ENCODE measurements at places on chromosomes 2 and 18.
A peak's percentile ranks its signal among the peaks of the same experiment; 100 is the strongest.

GRCh38 chr18:78562531-78562961, 417.1 kb upstream of the SALL3 start:
- DNase-seq: no peak

- no peak for DNase-seq
These were observed 39.8 kb downstream of the SLC66A2 start for GRCh38 chr18:79911344-79912270.

GRCh38 chr2:101753720-101754490, 56.4 kb downstream of the MAP4K4 start:
- no peak for DNase-seq

DNA sequence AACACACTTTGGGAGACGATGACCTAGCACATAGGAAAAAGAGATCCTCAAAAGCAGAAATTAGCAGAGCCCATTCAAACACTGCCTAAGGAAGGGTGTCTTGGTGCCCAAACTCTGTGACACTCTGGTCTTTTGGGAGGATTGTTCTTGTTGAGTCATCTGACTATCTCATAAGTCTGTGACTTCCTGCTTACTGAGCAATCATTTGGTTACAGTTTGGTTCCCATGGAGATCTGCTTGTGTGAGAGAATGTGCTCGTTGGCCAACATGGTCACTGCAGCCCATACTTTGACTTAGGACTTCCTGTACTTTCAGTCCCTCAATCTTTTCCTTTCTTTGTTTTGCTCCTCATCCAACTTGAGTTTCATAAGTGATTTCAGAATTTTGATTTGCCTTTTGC, 602.9 kb downstream of the NYAP2 start:
- no peak for DNase-seq

GRCh38 chr2:168460571-168460970, 4.5 kb downstream of the CERS6 start:
- no peak for DNase-seq

GRCh38 chr2:28340312-28341202, 52.1 kb upstream of the FOSL2 start:
- no peak for DNase-seq

- no peak for DNase-seq
These were observed 20.0 kb downstream of the VAPA start for GRCh38 chr18:9933865-9934264.

DNA sequence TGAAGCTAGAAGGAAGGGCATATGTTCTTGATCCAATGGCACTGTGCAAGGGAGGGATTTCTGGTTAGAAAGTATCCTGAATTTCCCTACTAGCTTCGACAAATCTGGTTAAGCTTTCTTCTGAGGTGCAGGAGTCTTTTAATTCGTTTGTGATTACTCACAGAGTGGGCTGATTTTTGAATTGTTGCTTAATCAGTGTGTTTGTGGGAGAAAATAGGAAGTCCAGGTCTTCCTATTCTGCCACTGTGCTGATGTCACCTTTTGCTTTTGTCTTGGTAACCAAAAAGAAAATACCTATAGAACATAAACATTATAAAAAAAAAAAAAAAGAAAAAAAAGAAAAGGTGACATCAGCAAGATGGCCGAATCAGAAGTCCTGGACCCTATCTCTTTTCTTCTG, 1008.6 kb downstream of the TSN start:
- no peak for DNase-seq

DNA sequence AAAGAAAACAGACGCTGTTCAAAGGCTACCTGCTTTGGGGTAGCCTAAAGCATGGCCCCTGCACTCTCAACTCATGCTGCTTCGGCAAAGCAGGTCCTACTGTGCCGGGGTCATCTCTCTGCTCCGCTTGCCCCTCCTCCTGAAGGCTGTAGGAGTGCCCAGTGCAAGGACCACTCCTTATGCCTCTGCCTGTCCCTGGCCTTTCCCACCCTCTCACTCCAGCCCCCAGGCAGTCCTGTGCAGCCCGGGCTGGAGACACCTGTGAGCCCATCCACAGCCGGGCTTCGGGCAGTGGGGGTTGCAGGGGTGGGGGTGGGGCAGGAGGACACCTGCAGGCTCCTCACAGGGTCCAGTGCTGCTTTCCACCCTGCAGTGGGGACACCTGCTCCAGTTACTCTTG, 69.1 kb downstream of the ACKR3 start:
- DNase-seq: no peak

- DNase-seq: no peak
These were observed 241.5 kb upstream of the GCFC2 start for GRCh38 chr2:75952173-75952572.

DNA sequence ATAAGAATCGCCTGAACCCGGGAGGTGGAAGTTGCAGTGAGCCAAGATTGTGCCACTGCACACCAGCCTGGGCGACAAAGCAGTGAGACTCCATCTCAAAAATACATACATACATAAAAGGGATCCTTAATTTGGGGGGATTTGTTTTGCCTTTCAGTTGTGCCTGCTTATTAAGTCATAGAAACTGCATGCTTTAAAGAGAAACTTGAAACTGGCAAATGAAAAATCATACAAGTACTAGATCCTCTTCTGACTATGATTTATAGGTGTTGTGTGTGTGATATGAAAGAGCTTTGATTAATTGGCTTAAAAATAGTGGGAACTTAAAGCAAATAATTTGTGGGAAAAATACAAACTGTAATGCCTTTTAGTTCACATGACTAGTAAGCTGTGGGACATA, 963.7 kb downstream of the CNTNAP5 start:
- no peak for DNase-seq

- no peak for DNase-seq
These were observed 437.3 kb downstream of the ZNF521 start for GRCh38 chr18:24914685-24915084.

DNA sequence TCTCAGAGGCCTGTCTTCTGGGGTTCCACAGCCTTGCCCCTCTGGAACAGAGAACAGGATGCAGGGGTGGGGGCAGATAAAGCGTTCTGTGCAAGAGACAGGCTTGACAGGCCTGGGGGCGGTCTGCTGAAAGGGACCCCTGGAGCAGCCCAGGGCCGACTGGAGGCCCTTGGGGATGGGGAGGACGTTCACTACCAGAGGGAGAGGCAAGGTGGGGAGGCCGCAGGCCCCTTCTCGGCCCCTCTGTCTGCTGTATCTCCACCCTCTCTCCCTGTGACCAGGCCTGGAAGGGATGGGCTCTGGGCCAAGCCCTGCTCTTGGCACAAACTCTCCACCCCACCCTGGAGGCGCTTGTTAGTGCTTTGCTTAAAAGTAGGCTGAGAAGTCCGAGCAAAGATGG, 27.3 kb upstream of the INHBB start:
- DNase-seq: no peak

DNA sequence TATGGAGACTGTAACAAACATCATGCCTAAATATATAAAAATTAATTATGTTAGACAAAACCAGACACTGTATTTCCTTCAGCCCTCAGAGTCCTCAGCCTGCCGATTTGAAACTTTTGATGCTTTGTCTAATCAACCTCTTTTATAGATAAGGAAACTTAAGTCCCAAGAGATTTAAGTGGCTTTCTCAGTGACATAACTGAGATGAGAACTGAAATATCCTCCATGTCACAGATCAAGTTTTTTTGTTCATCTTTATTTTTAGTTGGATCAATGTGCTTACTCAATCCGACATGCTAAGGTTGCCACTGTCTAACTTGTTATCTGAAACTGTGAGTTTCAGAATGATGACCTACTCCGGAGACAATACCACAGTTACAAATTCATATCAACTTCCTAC, 72.3 kb downstream of the BARD1 start:
- DNase-seq: no peak

DNA sequence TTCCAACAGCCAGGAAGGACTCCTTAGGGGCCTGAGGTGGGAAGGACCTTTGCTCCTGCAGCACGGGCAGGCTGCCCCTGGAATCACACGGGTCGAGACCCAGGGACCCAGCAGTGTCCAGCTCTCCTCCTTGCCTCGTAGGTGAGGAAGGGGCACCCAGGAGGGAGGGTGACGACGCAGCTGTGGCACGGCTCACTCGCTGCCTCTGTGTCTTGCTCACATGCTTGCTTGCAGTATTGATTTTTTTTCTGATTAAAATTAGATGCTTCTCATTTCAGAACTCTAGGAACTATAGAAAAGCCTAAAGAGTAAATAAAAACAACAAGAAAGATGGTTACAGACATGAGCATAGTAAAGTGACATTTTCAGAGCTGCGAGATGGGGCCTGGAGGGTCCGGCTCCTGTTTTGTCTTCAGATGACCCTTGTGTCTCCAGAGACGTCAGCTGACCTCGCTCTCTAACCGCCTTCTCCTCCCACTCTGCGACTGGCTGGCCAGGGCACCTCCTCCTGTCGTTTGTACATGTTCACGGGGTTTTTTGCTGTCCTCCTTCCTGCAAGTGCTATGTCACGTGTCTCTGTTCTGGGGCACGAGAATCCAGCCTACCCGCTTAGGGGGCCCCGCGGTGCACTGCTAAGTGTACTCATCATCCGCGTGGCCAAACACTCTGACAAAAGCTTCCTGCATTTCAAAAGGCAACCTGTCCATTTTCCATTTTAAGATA, 65.7 kb upstream of the ZNF236 start:
- DNase-seq: no peak

GRCh38 chr18:55500316-55501086, 87.5 kb downstream of the TCF4 start:
- no peak for DNase-seq

DNA sequence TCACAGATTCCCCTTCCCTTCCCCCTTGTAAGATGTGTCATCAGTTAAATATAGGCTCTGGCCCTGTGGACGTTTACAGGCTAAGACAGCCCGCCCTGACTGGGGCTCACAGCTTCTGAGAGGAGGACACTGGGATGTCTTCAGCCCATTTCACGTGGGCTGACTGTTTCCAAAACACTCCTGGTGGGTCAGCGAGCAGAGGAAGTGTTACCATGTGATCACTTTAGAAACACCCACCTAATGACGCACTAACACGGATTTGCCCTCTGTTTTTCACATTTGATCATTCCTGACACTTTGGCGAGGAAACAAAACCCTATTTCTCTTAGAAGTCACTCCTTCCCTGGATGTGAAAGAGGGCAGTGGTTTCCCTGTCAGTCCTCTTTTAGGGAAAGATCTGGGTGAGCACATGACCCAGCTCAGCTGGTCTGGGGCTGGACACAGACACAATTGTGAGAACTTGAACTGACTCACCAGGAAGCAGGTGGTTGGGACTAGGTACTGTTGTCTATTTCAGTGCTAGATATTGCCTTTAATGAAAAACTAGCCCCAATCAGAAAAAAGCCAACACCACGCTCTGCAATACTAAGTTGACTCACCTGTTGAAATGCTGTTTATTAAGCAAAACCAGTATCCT, 38.8 kb downstream of the BMP10 start:
- DNase-seq: no peak

DNA sequence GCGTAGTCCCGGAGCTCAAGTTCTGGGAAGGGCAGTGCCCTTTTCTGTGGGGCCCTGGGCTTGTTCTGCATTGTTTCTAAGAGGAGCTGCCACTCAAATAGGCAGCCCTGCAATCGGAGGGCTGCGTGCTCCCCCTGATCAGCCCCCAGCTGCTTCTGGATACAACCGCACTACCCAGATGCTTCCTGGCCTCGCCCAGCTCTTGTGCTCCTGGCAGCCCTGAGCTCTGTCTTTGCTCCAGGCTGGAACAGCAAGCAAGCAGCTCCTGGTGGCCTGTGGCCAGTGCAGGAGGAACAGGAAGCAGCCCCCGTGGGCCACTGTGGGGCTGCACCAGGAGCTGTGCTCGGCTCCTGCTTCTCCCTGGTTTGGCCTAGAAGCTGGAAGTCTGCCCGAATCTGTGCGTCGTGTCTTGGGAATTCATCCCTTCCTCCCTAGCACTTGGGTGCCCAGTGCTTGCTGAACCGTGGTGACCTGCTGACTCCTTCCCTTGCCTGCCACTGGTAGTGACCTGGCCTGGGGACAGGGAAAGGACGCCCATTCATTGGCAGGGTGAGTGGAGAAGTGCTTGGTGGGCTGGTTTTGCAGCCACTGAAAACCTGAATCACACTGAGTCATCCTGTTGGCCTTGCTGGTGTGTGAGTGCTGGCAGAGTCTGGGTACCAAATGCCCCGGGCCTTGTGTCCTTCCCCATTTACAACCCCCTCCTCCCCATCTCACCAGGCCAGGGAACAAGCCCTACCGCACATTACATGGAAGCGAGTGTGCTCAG, 27.3 kb upstream of the NTSR2 start:
- DNase-seq: no peak

DNA sequence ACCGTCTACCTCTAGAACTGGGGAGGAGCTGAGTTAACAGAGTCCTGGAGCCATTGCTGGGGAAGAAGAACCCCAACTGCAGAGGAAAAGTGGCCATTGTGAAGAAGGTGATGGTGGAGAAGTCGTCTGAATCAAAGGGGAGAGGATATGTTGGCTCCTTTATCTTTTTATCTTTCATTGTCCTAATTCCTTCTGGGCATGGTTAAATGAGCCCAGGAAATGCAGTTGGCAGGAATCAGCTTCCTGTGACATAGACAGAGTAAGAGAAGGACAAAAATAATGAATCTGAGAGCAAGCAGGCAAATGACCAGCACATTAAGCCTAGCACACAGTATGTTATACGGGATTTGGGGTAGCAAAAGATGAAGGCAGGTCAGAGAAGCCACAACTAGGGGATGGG, 16.0 kb upstream of the ACTR3 start:
- no peak for DNase-seq

- peak; percentile 44 for DNase-seq
These were observed at the start of gene SLC9A4 for GRCh38 chr2:102473020-102473419. Gene SLC9A4, plus strand, starts transcription at chr2:102473226. Its CDS starts 534 bp downstream, at chr2:102473760.

DNA sequence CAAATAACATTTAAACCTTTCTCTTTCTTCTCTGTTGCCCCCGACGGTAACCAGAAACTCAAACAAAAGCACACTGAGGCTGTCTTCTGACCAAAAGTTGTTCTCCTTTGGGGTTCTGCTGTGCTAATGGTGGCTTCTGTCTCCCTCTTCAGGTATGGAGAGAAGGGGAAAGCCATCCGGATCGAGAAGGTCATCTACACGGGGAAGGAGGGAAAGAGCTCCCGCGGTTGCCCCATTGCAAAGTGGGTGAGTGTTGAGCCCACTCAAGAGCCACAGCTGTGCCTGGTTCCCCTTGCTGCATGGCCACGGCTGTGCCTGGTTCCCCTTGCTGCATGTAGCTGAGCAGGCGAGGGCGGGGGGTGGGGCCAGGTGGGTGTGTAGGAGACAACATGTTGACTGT, 67.4 kb downstream of the BOLA3 start:
- DNase-seq: no peak

- no peak for DNase-seq
These were observed 92.2 kb upstream of the ASAP2 start for GRCh38 chr2:9114458-9114857.

DNA sequence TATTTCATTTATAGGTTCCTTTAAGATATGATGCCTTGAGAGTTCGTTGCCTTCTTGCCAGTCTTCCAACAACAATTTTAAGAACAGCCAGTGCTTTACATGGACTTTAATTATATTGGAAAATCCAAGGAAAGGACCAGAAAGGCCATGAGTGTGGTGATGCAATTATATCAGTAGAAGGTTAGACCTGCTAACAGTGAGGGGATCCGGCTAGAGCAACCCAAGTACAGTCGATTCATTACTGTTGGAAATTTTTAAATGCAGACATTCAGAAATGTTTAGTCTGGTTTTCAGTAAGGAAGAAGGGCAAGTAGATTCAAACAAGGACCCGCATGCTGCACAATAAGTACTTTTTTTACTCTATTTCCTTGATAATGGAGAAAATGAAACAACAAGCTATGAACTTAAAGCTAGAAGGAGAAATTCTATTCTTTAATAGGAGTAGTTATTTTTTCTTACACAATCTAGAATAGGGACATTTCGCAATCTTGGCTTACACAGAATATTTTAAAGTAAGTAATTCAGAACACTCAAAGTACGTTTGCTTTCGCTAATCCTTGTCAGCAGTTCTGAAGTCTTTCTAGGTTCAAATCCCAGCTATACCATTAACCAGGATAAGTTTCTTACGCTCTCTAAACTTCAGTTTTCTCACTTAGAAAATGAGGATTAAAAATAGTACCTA, 405.5 kb downstream of the MEIS1 start:
- no peak for DNase-seq

Measured in NCI-H345 (cell line).